ENCODE measurements at places on chromosomes 13 and 19.

- peak; percentile 96 for DNase-seq
These were observed at the start of gene GTF2F1 for GRCh38 chr19:6393074-6393982. Gene GTF2F1 (minus strand): TSS chr19:6393164. CDS start chr19:6392995, 169 bp downstream.

GRCh38 chr19:47608969-47609905 is at the start of gene BICRA:
Gene BICRA (plus strand): TSS chr19:47609134. CDS start chr19:47673575, 64,441 bp downstream.
- peak; percentile 79 for DNase-seq

- no peak for DNase-seq
These were observed 172.5 kb downstream of the ITGBL1 start for GRCh38 chr13:101624981-101625380.

DNA sequence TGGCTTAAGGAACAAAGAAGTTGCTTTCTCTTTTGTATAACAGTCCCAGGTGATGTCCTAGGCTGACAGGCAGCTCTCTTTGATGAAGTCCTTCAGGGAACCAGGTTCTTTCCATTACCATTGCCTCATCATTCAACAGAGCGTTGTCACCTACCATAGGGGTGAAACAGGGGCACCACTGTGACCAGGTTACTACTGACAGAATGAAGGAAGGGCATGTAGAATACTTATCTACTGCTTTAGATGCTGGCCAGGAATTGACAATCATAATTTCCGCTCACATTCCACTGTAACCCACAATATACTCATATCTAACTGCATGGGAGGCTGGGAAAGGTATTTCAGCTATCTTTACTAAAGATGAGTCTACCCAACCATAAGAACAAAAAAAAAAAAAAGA is 148.0 kb upstream of the FNDC3A start:
- no peak for DNase-seq

GRCh38 chr19:51203916-51204315 is 21.0 kb upstream of the CD33 start:
- no peak for DNase-seq

DNA sequence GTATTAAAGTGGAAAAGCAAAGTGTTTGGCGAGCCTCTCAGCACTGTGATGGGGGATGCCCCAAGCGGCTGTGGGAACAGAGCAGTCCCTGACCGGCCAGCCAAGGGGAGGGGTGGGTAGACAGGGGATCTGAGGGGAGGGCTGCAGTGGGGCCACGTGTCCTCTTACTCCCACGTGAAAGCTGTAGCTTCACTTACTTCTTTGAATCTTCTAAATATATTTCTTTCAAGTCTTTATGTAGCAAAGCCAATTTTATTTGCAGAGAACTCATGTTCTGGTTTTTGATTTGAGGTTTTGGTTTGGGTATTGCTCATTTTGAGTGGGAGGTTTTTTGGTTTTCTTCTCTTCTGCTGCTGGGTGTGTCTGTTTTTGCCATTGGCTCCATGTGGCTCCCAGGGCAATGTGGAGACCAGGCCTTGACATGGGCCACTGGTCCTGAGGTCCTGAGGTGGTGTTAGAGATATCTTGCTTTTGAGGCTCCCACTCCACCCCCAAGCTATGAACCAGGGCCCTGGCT is 17.7 kb upstream of the OVOL3 start:
- DNase-seq, result no peak

- DNase-seq, result no peak
These were observed 34.2 kb downstream of the ANKRD10 start for GRCh38 chr13:110880627-110881026.

DNA sequence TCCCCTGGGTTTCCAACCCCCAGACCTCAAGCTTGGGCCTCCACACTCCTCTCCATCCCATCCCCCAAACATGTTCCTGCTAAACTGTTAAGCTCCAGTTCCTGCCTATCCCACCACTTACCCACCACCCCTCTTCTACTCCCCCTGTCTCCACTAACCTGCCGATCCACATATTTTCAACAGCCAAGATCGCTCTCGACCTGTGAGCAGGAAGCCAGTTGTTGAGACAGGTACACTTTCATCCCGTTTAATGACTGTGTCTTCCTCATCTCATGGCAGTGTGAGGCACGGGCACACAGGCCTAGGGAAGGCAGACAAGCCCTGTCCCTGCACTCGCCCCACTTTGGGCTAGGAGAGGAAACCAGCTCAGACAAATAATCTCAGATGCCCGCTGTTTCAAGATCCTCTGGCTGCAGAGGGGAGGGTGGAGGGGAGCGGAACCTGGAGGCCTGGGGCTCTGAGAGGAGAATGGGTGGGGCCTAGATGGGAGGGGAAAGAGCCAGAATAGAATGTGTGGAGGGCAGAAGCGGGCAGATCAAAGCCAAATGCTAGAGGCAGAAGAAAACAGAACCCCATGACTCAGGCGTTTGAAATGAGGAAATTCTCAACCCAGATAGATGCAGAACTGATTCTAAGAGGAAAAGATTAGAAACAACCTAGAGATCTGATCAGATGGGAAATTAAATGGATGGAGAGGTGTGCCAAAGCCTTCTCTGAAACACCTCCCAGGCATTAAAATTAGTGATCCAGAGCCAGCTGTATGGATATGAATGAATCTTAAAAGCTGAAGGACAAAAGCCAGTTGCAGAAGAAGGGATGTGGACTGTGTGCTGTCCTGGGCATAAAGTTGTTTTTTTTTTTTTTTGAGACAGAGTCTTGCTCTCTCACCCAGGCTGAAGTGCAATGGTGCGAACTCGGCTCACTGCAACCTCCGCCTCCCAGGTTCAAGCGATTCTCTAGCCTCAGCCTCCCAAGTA is 16.9 kb upstream of the CYP2S1 start:
- DNase-seq, result no peak

DNA sequence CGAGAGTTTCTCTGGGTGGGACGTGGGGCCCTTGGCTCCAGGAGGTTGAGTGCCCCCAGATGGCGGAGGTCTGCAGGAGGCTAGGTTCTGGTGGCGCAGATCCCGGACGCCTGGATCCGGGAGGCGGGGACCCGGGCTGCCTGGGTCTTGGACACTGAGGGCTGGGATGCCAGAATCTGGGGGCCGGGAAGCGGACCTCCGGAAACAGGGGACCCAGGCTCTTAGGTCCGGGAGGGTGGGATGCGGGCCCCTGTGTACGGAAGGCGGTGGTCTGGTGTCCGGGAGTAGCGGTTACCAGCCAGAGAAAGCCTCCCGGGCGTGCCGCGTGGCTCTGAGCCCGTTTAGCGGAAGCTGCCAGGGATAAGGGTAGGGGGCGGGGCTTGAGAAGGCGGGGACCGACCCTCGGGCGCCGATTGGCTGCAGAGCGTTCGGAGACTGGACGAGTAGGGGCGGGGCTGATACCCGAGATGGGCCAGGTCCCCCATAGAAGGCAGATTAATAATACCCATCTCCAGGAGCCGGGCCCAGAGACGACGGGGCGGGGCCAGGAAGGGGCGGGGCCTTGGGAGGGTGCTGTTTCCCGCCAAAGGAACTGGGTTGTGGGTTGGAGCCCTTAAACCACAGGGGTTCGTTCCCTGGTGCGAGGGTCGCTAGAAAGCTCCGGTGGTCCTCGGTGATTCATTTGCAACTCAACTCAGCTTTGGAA is at the start of gene SLC1A5:
Gene SLC1A5, minus strand, starts transcription at position 333 of the 706 bp plus-strand sequence. CDS start 629 bp downstream, outside the sequence.
- DNase-seq, result peak; percentile 57

DNA sequence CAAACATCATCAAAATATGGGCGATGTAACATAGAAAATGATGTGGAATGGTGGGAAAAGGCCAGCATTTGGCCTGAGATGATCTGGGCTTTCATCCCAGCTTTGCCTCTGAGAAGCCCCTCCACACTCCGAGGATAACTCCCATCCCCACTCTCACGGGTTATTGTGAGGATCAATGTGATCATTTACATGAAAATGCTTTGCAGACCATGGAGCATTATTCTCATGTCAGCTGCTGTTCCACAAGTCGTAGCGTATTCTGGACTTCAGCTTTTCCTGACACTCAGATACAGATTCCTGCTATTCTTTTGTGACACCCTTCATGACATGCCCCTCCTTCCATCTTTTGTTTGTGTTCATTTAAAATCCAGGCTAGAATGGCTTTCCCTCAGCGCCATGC is 86.5 kb downstream of the NUFIP1 start:
- no peak for DNase-seq

Measured in anterior cingulate cortex (tissue), 58 donors.